ENCODE measurements at places on chromosomes 11 and 22. TPM values are rescaled to one million over a fixed set of nuclear protein-coding genes. Genes with fewer than 3 reads are reported as not detected.

PHLDA2 gene
- total RNA-seq: 4.1 TPM

DNA sequence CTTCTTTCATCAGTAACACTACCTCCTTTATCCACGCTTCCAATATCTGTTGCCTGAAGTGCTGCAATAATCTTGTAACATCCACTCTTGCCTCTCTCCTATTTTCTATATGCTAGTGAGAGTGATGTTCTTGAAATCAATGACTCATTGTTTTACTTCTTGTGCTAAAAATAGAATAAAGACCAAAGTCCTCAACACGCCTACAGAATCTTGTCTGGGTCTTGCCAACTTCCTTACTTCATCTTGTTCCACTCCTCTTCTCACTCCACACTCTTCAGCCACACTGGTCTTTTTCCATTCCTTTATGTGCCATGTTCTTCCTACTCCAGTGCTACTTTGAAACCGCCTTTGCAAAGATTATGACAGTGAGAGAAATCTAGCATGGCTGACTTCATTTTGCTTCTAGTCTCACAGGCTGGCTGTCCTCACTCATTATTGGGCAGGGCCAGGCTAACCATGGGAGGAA is 136.4 kb downstream of the CCDC81 start:
- no peaks in the 10 kb centered on the region for H3K36me3 ChIP-seq
- H3K27me3 ChIP-seq: no peaks in the 10 kb centered on the region
- peak; percentile 82 for DNase-seq
- peaks cover 5% of the 10 kb centered on the region for H3K4me1 ChIP-seq

GRCh38 chr11:88421530-88421929 is 84.0 kb upstream of the CTSC start:
- H3K27ac ChIP-seq: no peak overlapping the region
- no peaks in the 10 kb centered on the region for H3K27me3 ChIP-seq
- H3K4me3 ChIP-seq: no peak overlapping the region
- peak; percentile 56 for DNase-seq

CALCA gene
- total RNA-seq: not detected

VPS11 gene
- 26.7 TPM for total RNA-seq

MICALL1 gene
- 17.2 TPM for total RNA-seq

MRPL17 gene
- total RNA-seq: 44.9 TPM

DNA sequence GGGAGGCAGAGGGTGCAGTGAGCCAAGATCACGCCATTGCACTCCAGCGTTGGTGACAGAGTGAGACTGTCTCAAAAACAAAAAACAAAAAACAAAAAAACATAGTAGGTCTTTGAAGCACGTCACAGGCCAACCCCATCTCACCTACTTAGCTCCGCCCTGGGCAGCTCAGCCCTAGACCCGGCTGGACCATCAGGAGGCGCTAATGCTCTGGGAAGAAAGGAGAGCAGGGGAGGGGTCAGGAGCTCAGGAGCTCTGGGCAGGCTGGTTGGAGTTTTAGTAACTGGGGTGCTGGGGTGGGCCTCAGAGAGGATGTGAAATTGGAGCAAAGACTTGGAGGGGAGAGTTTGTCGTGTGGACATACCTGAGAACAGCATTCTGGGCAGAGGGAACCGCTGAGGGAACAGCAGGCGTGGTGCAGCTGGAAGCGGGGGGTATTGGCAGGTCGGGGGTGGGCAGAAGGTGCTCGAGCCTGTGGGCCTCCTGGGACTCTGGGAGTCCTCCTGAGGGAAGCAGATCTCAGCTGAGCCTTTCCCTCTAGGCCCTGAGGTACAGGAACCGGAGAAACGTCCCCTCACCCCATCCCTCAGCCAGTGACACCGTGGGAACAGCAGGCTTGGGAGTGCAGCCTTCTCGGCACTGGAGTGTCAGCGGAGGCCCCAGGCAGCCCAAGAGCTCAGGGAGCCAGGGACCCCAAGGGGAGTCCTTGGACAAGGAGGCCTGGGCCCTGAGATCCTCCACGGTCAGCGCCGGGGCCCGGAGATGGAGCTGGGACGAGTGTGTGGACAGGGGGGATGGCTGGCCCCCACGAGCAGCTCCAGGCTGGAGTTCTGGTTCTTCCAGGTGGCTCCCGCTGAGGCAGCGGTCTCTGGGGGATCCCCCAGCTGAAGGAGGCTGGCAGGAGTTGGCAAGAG is 2.2 kb upstream of the RPS6KA4 start:
- peaks cover 8% of the 10 kb centered on the region for H3K36me3 ChIP-seq
- H3K27me3 ChIP-seq: no peaks in the 10 kb centered on the region
- peaks cover 20% of the 10 kb centered on the region for H3K4me1 ChIP-seq
- H3K27ac ChIP-seq: no peak overlapping the region

GRCh38 chr22:26573026-26573662 is 16.8 kb downstream of the TPST2 start:
- no peak overlapping the region for H3K27ac ChIP-seq
- DNase-seq: peak; percentile 56
- no peak overlapping the region for H3K4me3 ChIP-seq

GRCh38 chr11:2932850-2933251 is 3.6 kb upstream of the PHLDA2 start:
- H3K4me1 ChIP-seq: peaks cover 12% of the 10 kb centered on the region
- peak; percentile 52 for DNase-seq
- no peaks in the 10 kb centered on the region for H3K27me3 ChIP-seq
- no peak overlapping the region for H3K4me3 ChIP-seq
- peak overlapping the region; percentile 45 for H3K27ac ChIP-seq

GRCh38 chr11:44591557-44591956 is 26.1 kb downstream of the CD82 start:
- no peak overlapping the region for H3K4me3 ChIP-seq
- H3K36me3 ChIP-seq: no peaks in the 10 kb centered on the region
- no peak overlapping the region for H3K27ac ChIP-seq
- DNase-seq: no peak
- H3K27me3 ChIP-seq: no peaks in the 10 kb centered on the region
- peaks cover 10% of the 10 kb centered on the region for H3K4me1 ChIP-seq

GRCh38 chr11:100961633-100962032 is 168.0 kb downstream of the PGR start:
- H3K27me3 ChIP-seq: no peaks in the 10 kb centered on the region
- H3K36me3 ChIP-seq: no peaks in the 10 kb centered on the region
- no peak overlapping the region for H3K27ac ChIP-seq

SEPTIN5 gene
- total RNA-seq: 25.8 TPM

DNA sequence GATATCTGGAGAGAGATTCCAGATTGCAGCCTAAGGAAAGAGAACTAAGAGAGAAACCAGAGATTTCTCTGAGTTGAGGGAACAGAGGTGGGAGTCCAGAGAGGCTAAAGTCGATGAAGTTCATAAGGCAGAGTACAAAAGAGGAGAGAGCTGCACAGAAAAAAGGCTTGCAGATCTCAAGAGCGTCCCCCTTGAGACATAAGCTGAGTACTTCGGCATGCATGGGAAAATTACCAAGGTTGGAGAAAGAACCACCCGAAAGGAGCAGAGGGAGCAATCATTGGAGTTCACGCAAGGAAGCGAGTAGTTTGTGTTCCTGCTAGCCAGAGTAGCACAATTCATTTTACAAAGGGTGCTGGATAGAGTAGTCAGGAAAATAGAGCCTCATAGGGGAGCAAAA is 293.5 kb downstream of the TMEM135 start:
- H3K27me3 ChIP-seq: no peaks in the 10 kb centered on the region
- no peak overlapping the region for H3K4me3 ChIP-seq
- no peaks in the 10 kb centered on the region for H3K36me3 ChIP-seq

DNA sequence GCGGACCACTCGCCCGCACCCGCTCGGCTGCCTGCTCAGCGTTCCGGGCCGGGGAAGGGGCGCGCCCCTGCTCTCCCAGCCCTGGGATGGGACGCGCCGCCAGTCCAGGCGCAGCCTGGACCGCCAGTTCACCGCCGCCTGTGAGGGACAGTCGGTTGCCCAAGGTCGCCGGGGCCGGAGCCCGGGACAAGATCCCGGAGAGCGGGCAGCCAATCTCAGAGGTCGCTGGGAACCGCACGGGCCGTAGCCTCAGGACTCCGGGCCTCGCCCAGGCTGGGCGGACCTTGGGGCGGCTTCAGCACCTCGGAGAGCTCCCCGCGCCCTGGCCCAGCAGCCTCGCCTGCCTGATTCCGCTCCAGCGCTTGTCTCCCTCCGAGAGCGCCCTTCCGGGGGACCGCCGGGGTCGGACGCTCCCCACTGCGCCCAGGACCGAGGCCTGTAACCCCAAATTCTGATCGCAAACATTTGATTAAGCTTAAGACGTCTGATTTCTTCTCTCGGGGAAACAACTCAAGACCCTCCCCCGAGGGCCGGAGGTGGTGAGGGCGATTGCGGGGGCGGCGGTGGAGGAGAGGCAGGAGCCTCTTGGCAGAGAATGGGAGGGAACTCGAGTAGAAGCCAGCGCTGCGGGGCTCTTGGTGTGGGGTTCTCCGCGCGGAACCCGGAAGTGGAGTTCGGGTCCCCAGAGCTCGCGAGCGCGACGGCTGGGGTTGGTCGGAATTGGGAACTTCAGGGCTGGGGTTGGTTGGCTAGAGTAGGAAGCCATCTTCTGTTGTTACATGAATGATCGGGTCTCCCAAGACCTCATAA is 1.1 kb upstream of the CHRM4 start:
- no peak overlapping the region for H3K27ac ChIP-seq
- peak overlapping the region; percentile 12 for H3K4me3 ChIP-seq
- H3K36me3 ChIP-seq: no peaks in the 10 kb centered on the region

DNA sequence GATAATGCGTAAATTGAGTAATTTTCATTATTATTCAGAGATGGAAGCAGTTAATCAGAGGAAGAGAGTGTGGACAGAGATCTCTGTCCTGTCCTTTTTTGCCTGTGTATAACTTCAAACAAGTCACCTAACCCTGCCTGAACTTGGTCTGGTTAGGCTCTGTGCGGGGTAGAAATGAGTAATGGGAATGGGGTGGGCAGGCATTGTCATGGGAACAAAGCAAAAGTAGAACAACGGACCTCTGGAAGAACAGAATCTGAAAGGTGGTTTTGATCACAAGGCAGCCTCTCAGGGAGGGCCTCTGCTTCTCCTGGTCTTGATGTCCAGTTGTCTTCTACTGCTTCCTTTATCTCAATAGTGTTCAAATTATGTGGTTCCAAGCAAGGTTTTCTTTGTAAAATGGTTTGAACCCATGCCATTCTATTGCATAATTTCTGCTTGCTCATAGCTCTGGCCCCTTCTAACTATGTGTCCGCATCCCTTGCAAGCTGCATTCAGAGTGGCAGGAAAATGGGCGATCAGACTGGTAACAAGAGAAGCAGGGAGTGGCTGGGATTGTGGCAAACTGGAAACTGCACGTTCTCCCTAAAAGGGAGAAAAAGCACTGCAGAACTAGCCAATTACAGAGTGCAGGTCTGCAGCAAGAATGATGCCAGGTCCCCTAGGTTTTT is 76.1 kb downstream of the PRR5L start:
- H3K36me3 ChIP-seq: no peaks in the 10 kb centered on the region
- H3K4me3 ChIP-seq: no peak overlapping the region
- DNase-seq: peak; percentile 87

XKR3 gene
- not detected for total RNA-seq

CD6 gene
- not detected for total RNA-seq

DNA sequence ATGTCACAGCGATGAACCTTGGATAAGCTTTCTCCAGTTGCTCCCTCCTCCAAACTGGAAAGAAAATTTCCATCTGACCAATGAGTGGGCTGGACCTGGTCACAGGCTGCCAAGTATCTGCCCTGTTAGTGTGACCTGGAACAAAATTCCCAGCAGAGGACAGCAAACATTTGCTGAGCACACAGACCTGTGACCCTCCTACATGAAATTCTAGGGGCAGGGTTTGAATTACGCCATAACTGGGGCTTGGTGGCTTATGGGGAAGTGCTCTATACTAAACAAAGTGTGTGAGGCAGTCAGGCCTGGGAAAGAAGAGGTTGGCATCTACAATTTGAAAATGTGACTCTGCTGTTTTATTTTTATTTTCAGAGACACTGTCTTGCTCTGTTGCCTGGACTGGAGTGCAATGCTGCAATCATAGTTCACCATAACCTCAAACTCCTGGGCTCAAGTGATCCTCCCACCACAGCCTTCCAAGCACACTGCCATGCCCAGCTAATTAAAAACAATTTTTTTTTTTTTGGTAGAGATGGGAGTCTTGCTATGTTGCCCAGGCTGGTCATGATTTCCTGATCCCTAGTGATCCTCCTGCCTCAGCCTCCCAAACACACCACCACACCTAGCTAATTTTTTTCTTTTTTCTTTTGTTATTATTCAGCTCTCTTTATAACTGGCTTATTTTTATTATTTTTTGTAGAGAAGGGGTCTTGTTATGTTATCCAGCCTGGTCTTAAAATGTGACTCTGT is 13.6 kb upstream of the XBP1 start:
- no peak overlapping the region for H3K27ac ChIP-seq
- no peaks in the 10 kb centered on the region for H3K27me3 ChIP-seq
- peak; percentile 39 for DNase-seq
- no peak overlapping the region for H3K4me3 ChIP-seq
- no peaks in the 10 kb centered on the region for H3K4me1 ChIP-seq
- H3K36me3 ChIP-seq: no peaks in the 10 kb centered on the region

DNA sequence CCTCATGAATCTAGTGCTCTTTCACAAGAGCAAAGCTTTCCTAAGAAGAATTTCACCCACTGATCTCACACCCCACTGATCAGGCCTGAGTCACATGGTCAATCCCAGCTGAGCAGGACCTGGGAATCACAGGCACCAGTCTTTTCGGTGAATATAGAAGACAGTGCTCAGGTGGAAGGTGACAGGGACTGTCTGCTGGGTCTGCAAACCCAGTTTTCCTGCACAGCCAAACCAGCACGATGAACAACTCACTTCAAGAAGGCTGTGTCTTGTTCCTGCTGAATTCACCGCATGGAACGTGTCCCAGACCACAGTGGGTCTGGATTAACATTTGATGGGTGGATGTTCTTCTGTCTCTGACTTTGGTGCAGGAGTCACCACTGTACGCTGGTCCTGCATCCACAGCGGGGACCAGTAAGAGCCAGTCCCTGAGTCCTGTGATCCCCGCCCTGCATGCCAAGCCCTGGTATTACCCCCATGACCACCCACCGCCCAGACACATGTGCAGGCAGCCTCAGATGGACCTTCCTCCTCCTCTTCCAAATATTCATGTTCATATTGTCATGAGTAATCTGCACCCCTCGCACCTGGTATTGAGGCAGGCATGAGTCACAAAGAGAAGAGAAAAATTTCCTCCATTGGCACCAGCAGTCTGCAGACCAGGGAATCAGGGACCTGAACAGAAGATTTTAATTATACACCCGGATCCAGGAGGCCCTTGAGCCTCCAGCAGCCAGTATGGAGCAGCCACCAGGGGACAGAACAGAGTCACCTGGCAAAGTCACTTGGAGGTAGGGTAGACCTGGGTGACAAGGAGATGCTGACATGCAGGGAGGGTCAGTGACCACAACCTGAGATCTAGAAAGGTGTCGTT is 8.6 kb upstream of the IGLL5 start:
- no peaks in the 10 kb centered on the region for H3K4me1 ChIP-seq
- no peaks in the 10 kb centered on the region for H3K36me3 ChIP-seq
- H3K4me3 ChIP-seq: no peak overlapping the region
- H3K27me3 ChIP-seq: no peaks in the 10 kb centered on the region

DNA sequence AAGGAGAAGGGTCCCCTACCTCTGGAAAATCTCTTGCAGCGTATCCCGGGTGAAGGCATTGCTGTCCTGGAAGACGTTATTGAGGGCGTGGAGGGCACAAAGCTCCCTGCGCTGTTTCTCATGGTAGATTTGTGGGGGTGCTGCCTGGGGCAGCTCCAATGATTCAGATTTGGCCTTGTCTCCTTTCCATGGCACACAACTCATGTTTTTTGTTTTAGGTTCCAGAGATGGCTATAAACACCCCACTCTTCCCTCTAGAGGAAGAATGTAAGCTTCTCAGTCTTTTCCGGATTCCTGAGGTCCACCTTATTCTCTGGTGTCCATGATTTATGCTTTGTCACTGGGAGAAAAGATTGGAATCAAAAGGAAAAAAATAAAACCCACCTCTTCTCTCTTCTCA is 959 bp downstream of the JOSD1 start:
- no peaks in the 10 kb centered on the region for H3K36me3 ChIP-seq
- peak overlapping the region; percentile 89 for H3K27ac ChIP-seq
- no peaks in the 10 kb centered on the region for H3K27me3 ChIP-seq
- peak; percentile 51 for DNase-seq
- peaks cover 18% of the 10 kb centered on the region for H3K4me1 ChIP-seq

Data from fibroblast of lung (primary cell).